NCI-H446 (cell line): ENCODE measurements at places on chromosomes 7 and 10.

GRCh38 chr7:92723943-92724342 lies 112.4 kb downstream of the CDK6 start:
- no peak for DNase-seq

- no peak for DNase-seq
Observed at GRCh38 chr10:78320506-78320905, 286.8 kb downstream of the RPS24 start.

DNA sequence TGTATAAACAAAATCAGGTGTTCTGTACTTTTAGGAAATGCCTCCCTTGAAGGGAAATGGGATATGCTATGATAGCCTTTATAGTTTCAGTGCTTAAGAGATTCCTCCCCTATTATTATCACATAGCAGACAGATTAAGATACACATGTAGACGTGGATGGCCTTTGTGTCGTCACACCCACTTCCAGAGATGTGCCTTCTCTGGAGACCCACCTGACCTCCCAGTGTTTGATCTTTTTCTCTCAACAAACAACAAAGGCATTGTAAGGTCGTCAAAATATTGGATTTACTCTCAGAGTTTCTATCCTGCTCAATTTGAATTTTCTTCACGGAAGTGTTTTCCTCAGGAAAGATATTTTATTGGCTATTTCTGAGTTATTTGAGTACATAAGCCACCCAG lies 25.7 kb upstream of the C1GALT1 start:
- DNase-seq, result no peak

- no peak for DNase-seq
Observed at GRCh38 chr10:4103603-4104002, 318.6 kb upstream of the KLF6 start.

DNA sequence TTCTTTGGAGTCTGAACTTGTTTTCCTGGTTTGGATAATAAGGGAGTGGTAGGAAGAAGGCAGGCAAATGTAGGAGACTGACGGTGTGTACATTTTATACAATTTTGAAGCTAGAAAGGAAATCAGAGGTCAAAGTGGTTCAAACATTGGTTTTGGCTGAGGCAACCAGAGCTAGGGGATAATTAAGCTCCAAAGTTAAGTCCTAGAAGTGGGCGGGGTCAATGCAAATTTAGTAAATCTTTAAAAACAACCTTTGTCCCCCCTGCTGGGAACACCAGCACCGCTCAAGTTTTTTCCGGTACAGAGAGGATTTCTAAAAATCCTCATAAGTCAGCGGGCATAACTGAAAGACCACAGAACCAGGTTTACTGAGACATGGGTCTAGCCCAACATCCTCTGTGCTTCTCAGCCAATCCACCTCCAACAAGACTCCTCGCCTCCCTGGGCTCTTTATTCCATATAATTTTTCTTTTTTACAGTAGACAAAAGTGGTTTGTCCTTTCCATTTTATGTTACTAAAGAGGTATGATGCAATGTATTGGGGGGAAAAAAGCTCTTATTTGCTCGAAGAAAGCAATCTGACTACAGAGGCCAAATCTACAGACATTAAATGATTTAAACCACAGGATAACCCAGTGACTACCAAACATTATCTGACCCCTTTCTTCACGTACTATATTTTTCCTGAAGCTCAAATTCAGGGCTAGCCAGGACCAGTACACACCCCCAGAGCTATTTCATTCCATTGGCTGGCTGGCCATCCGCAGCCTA lies 1.6 kb downstream of the GLUD1 start:
- DNase-seq, result no peak

- no peak for DNase-seq
Observed at GRCh38 chr7:150944066-150945042, 33.8 kb downstream of the KCNH2 start.

GRCh38 chr7:1059200-1060091 lies 15.1 kb downstream of the GPR146 start:
- no peak for DNase-seq

- DNase-seq, result no peak
Observed at GRCh38 chr10:69851306-69851705, 49.6 kb downstream of the COL13A1 start.

GRCh38 chr7:14092331-14092730 lies 102.9 kb upstream of the ETV1 start:
- no peak for DNase-seq
